NCI-H748 treated with DMSO at 0.1 percent for 48 hours (cell line): ENCODE measurements at places on chromosomes 6 and 20.

- no peak for DNase-seq
Observed at GRCh38 chr6:89270951-89271721, 44.0 kb downstream of the GABRR2 start.

- DNase-seq: peak; percentile 28
Observed at GRCh38 chr20:9966966-9967365, 67.8 kb upstream of the ANKEF1 start.

GRCh38 chr6:157604816-157605215 is 218.2 kb upstream of the SNX9 start:
- DNase-seq: no peak

GRCh38 chr20:15654208-15654649 is 919.0 kb downstream of the KIF16B start:
- DNase-seq: peak; percentile 45

- DNase-seq: no peak
Observed at GRCh38 chr6:13277231-13277630, 51.1 kb downstream of the TBC1D7 start.

- DNase-seq: no peak
Observed at GRCh38 chr6:6968731-6969552, 138.8 kb upstream of the RREB1 start.

DNA sequence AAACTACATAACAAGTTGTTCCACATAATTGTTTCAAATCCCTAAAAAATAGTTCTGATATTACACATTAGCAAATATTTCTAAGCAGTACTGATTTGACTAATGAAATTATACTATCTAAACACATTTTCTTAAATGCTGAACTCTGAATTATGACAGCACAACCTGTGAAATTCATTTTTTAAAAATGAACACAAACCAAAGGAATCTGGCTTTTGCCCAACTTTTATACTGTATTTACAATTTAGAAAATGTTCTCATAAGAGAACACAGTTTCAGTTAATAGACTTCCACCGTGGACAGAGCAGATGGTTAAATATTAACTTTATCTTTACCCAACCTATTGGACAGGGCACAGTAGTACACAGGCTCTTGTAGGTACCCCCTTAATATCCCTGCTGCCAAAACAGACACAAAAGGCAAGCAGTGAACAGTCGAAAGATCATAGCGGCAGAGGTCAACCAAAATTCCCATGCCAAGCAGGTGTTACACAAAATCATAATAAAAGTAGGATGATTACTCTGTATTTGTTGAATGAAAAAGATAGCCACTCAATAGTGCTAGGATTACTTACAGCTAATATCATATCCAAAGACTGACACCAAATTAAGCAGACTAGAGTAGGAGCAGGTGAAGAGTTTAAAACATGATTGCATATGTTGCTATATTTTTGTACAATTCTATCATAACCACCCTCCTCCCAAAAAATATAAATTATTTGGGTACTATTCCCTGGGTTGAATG is 122.5 kb downstream of the RNGTT start:
- DNase-seq: no peak

- no peak for DNase-seq
Observed at GRCh38 chr20:4555188-4555890, 166.4 kb upstream of the PRND start.

- no peak for DNase-seq
Observed at GRCh38 chr20:63004607-63005364, 2.0 kb downstream of the BHLHE23 start.

DNA sequence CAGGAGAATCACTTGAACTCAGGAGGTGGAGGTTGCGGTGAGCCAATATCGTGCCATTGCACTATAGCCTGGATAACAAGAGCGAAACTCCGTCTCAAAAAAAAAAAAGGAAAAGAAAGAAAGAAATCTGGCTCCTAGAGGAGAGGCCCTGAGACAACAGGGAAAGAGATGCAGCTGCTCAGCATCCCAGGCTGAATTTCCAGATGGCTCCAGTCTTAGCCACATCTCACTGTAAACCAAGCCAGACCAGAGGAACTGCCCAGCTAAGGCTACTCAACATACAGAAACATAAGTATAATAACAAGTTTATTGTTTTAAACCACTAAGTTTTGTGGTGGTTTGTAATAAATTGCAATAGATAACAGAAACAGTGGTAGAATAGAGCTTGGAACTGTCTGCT is 38.5 kb upstream of the TASP1 start:
- DNase-seq: no peak

GRCh38 chr20:35049776-35050352 is 42.7 kb downstream of the TRPC4AP start:
- DNase-seq: no peak

DNA sequence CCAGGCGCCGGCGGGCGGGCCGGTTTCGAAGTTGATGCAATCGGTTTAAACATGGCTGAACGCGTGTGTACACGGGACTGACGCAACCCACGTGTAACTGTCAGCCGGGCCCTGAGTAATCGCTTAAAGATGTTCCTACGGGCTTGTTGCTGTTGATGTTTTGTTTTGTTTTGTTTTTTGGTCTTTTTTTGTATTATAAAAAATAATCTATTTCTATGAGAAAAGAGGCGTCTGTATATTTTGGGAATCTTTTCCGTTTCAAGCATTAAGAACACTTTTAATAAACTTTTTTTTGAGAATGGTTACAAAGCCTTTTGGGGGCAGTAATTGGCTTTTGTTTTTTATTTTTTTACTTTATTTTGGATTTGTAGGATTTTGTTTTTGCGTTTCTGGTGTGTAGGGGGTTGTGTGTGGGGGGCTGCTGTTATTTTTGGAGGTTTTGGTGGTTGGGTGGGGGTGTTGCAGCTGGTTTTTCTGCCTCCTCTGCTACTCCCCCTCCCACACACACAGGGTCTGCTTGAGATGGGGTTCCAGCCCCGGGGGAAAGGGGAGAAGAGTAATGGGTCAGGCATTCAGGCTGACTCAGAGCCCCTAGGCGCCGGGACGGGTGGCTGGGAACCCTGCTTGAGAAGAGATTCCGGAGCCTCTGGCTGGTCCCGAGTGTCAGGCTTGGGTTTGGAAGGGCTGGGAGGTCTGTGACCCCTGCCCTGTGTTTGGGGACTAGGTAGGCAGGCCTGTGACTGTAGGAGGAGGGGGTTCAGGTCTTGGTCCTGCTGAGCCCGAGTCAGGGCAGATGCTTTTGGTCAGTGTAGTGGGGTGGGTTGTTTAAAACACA is 2.0 kb downstream of the CEBPB start:
- DNase-seq: no peak

DNA sequence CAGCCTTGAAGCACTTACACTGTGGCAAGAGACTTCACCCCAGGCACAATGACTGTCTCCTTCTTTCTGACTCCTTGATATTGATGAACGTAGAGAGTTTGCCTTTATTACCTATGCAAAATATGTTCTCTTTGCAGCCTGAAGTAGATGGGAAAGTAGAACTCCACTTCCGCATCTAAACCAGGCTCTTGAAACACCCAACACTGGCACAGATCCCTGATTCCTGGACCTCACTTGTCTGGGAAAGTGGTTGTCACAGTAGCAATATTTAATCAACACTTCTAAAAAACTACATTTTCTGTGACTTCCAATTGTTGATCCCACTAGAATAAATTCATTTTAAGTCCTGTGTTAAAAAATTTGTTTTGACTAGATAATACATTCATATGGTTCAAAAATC is 143.1 kb downstream of the CDK19 start:
- no peak for DNase-seq

- no peak for DNase-seq
Observed at GRCh38 chr6:113570641-113571040, 286.5 kb upstream of the MARCKS start.

DNA sequence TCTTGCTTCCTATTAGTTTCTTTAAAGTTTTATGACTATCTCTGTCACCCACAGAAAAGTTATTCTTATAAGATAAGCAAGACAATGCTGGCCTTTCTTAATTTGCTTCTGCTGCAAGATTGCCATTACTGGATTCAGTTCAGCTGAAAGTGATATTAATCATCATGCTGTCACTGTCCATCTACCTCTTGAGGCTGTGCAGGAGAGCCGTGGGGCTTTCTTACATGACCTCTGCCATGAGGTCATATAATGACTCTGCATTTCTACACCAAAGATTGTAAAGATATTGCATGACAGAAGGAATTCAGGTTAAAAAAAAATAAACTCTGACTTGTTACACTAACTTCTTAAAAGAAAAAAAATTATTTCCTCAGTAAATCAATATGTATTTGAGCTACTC is 106.9 kb downstream of the TRDN start:
- no peak for DNase-seq

- peak; percentile 57 for DNase-seq
Observed at GRCh38 chr6:56637640-56638039, 5.0 kb downstream of the DST start.

- no peak for DNase-seq
Observed at GRCh38 chr6:35072051-35072697, 69.0 kb downstream of the TCP11 start.

GRCh38 chr6:129331450-129332138 is 378.4 kb downstream of the ARHGAP18 start:
- DNase-seq: no peak

GRCh38 chr20:47676219-47676721 is 109.0 kb downstream of the SULF2 start:
- no peak for DNase-seq

DNA sequence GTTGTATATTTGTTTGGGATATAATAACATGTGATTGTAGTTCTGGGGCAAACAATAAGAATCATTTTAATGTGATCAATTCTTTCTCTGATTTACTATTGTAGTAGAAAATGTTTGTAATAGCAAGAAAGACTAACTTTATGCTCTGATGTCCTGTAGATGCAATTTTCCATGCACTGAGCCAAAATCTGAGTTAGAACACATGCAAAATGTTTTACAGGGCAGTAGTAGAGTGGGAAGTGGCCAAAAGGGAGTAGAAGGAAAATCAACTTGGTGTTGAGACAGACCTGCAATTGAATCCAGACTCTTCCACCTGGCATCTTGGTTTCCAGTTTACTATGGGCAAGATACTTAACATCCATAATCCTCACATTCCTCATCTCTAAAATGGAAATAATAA is 93.5 kb upstream of the BMP5 start:
- DNase-seq: no peak

DNA sequence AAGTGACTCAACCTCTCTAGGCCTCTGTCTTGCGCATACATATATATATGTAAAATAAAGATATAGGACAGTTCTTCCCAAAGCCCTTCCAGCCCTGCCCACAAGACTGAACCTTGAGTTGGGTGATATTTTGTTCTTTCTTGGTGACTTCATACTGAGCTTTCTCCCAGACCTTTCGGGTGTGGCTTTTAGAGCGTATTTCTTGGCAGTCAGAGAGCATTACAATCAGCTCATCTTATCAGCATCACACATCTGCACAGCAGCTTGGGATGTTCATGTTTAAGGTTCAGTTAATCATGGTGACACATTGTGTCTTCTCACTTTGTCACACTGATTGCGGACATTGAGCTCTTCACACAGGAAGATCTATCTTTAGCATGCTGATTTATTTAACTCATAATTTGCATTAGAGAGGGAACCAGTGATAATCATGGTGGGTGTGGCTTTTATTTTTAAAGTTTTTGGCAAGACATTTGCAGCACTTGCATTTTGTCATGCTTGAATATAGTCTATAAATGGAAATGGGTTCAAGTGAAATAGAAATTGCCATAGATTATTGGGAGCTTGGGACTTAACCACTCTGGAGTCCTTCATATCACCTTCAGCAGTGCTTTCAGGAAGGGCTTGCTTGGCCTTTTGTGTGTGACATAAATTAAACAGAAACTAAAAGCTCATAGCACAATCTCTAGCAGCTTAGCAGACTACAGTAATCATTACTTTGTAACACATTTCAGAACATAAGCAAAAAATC is 8.3 kb downstream of the KIF3B start:
- DNase-seq: no peak

- DNase-seq: no peak
Observed at GRCh38 chr6:120899932-120900331, 434.3 kb downstream of the TBC1D32 start.

GRCh38 chr6:150006961-150007464 is 18.3 kb downstream of the RAET1L start:
- DNase-seq: peak; percentile 14

GRCh38 chr6:131945971-131946370 is 5.2 kb downstream of the CCN2 start:
- no peak for DNase-seq

GRCh38 chr6:134967711-134968110 is 17.8 kb upstream of the ALDH8A1 start:
- DNase-seq: no peak

- no peak for DNase-seq
Observed at GRCh38 chr20:45104786-45105185, 3.9 kb upstream of the KCNS1 start.

DNA sequence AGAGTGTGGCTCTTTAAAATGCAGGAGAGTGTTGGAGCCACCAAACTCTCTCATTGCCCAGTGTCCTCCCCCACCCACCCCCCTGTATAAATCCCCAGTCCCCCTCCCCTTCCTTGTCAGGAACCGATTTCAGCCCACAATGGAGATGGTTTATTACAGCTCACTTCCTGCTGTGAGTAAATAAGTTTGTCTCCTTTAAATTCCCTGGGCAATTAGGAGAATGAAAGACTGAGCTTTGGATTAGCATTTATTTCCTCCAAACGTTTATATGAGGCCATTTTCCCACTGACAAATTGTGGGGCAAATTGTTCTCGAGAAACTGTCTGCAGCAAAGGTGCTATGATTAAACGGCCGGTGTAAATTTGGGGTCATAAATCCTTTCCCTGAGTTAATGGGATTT is 128.8 kb downstream of the DHX35 start:
- DNase-seq: peak; percentile 90

GRCh38 chr6:129059650-129060049 is 176.7 kb downstream of the LAMA2 start:
- no peak for DNase-seq

GRCh38 chr6:107600936-107601335 is 111.0 kb downstream of the SOBP start:
- DNase-seq: no peak

DNA sequence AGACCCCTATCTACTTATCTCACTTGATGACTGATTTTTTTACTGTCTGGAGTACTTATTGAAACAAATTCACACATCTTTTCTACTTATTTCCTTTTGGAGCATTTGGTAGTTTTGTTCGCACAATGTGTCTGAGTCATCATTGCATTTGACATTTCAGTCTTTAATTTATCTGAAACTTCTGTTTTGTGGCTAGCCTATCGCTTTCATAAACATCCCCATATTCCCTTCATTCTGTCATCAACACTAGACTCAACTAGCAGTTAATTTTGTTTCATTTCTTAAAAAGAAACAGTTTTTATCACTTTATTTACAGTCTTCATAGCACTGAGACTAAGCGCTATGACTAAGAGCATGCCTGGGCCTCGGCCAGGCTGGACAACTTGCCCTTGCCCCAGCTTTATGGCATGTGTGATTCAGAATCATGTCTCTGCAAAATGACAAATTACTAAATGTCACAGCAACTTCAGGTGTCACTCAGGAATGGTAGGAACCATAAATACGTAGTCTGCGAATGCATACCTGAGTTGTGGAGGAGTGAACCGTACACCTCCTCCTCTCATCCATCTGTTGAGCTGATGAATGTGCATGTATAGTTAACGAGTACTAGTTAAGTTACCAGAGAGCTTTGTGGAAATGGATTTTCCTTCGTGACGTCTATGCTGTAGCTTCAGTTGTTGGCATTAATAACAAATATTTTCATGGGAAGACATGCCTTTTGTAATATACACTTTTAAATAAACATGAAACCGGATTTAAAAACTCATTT is 16.2 kb downstream of the L3MBTL3 start:
- DNase-seq: no peak

GRCh38 chr20:62808211-62808865 is 3.7 kb downstream of the OGFR start:
- no peak for DNase-seq

- DNase-seq: peak; percentile 77
Observed at GRCh38 chr6:110528101-110528929, 51.9 kb upstream of the SLC22A16 start.
